GM13976 (cell line): ENCODE measurements at places on chromosomes 3 and 15.

DNA sequence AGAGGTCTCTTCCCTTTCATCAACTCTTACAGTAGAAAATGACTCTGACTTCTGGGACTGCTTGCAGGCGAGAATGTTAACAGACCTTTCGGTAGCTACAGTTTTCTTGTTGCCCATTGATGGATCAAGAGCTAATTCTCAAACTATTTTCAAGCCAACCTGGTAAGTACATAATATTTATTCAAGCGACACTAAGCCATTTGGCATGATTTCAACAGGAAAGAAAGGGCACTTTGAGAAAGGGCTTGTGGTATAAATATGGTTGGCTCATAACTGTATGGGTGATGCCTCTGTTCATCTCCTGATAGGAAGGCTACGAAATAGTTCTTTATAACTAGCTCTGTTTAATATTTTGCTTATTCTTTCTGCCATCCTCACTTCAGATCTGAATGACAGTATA, 196.2 kb upstream of the CNTN4 start:
- no peak for DNase-seq

- no peak for DNase-seq
These were observed 1.8 kb downstream of the TM4SF1 start for GRCh38 chr3:149375501-149376196.

GRCh38 chr3:32257641-32258438, 19.4 kb downstream of the CMTM8 start:
- DNase-seq = no peak

- DNase-seq = no peak
These were observed 119.6 kb downstream of the TFDP2 start for GRCh38 chr3:142029791-142030190.

GRCh38 chr3:79018671-79019136, 749.1 kb downstream of the ROBO1 start:
- peak; percentile 55 for DNase-seq

- DNase-seq = no peak
These were observed 228.7 kb downstream of the VPS13C start for GRCh38 chr15:61831505-61831921.

DNA sequence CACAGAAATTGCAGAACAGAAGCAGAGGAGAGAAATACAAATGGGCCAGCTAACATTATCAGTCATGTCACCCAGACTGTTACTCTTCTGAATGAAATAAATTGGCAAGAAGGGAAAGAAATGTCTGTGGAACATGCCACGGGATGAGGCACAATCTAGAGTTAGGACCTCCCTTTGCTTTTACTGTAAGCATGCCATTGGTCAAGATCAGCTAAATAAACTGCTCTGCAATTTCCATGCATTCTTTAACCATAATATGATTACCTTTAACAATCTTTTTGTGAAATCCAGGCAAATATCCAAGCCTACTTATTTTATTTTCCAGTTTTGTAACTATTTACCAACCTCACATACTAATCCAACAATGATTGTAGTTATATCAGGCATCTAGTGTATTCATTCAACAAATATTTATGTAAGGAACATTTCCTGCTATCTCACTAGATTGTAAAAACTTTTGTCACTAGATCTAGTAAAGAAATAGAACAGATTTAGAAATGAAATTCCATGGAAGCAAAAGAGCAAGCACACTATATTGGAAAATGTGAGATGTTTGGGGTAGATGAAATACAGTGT, 383.4 kb downstream of the MECOM start:
- no peak for DNase-seq

- no peak for DNase-seq
These were observed 133.5 kb upstream of the TBL1XR1 start for GRCh38 chr3:177330779-177331178.

DNA sequence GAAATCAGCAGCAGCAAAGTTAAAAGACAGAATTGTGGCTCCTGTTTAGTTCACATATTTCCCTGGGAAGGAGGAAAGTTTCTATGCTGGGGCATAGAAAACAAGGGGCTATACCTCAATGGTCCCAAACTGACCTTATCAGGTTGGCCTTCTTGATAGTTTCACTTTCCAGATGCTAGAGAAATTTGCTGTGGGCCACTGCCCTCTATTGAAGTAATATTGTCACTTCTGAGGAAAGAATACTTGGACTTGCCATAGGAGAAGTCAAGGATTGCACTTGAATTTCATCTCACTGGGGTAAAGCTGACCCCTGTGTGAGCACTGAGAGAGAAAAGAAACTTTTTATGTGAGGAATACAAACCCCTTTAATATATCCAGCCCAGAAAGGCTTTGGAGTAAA, 49.3 kb upstream of the XCR1 start:
- no peak for DNase-seq

- DNase-seq = no peak
These were observed 938 bp downstream of the DZIP3 start for GRCh38 chr3:108590460-108590859.

DNA sequence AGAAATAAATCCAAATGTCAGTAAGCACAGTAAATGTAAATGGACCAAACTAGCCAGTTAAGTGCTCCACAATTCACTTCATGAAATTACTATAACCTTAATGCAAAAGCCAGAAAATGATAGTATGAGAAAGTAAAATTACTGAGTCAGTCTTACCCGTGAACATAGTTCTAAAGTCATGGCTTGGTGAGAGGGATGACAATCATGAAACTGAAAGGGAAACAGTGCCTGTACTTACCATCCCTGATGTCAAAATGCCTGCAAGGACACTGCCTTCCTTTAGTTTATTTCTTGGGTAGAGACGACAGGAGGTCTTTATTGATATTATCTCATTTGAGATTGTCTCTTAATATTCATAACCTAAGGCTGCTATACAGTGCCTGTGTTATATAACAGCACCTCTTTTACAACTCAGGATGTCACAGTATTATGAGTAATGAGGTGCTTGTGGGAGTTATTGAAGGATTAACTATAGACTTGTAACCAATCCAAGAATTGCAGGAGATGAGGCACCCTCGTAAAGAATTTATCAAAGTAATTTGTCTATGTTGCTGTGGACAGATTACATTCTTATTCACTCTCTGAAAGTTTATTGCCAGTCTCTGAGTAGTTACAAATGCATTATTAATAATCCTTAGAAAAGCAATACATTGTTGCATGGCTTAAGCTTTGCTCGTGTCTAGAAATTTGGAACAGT, 142.9 kb upstream of the BFSP2 start:
- peak; percentile 13 for DNase-seq

DNA sequence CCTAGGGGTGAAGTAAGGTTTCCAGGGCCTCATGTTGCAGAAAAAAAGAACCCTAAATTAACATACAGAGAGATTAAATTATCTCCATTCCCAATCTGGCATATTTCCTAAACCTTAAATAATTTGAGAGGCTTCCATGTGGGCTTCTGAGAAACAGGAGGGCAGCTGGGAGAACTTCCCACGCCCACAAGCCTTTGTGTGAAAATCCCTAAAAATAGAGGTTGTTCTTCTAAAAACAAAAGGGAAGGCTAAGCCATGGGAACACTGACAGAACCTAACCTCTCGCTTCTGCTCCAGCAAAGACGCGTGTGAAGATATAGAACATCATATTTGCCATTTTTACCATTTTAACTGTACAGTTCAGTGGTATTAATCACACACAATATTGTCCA, 812 bp upstream of the SLC12A8 start:
- no peak for DNase-seq

GRCh38 chr3:46928282-46928681, 48.3 kb downstream of the CCDC12 start:
- DNase-seq = no peak

DNA sequence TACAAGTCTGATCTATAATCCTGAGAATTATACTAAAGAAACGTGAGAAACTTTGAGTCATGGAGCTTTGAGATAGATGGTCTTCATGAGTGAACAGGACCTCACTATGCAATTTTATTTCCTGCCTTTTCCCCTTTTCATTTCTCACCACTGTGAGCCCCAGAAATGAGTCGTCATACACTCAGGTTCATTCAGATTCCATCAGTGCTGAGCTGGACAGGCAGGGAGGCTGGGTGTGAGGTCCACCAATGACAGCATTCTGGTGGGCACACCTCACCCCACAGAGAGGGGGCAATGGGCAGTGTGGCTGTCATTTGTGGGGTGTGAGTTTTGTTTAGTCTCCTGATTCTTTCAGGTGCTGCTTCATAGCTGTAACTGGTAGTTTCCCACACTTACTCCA, 16.9 kb downstream of the TIGIT start:
- DNase-seq = no peak

DNA sequence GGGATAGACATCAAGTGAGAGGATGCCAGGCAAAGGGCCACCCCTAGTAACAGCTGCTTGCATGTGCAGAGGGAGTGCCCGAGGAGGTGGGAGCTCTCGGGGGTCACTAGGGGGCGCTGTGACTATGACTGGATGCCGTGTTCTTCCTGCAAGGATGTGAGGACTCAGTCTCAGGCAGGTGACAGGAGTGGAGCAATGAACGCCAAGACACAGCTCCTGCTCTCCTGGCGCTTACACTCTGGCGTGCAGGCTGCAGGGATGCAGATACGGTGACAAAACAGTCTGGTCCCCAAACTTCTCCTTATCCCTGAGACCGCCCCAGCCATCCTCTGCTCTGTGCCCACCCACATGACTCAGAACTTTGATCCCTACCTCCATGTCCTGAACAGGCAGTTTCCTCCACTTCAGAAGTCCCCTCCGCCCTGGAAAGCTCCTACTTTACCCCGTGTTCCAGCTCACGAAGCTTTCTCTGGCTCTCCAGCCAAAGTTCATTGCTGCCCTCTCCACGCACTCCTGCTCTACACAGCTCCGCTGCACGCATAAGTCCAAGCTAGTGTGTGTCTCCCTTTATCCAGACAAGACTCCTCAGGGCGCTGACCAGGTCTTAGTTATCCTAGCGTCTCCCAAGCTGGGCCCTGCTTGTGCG, 14.7 kb downstream of the RHOV start:
- peak; percentile 87 for DNase-seq

- DNase-seq = no peak
These were observed 226.8 kb upstream of the BHLHE40 start for GRCh38 chr3:4752201-4753072.

DNA sequence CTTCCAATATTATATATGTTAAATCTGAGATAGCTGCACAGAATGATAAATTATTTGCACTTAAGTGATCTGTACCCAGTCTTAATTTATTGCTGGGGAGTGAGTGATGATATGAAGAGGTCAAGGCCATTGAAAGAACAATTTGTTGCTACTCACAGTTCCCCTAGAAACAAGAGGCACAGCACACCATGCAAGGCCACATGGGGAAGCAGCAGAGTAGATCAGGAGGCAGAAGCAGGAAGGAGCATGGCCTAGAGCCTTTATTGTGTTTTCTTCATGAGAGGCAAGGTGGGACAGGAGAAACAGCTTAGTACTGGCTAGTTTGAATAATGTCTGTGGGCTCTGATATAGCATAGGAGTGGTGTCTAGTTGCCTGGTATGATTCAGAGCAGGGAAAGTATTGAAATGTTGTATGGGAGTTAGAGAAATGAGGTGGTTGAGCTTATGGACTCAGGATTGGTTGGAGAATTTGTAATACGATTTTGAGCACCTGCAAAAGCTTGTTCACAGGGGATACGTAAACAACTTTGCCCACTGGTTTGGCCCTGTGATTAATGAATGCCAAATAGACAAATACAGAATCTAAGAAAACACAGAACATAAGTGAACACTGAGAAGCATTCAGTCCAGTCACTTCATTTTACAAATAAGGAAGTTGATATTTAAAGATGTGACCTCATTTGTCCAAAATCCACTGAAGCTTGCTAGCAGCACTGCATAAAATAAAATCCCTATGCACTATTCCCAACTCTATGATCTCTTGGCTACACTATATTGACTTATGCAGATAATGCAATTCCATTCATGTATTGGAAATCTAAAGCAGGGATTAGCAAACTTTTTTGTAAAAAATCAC, 71.7 kb downstream of the TMCO5A start:
- DNase-seq = no peak

GRCh38 chr3:166114448-166114847, 277.2 kb upstream of the BCHE start:
- no peak for DNase-seq

DNA sequence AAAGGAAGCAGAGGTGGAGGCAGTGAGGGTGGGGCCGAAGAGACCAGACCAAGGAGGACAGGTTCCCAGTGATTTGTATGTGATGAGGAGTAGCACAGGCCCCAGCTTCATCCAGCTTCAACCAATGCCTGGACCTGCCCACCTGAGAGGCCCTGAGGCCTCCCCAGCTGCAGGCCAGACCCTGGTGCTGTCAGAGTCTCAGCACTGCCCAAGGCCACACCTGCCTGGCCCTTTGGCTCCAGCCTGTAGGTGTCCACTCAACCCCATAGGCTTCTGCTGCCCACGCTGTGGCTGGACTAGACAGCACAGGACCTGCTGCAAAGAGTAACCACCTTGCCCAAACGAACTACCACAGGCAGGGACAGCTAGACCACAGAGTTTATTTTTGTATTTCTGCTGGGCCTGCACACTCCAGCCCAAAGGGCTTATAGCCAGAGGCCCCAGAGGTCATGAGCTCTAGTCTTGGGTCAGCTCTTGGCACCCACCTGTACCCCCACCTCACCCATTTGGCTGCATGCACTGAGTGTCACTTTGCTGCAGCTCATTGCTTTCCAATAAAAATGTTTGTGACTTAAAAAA, 81.9 kb upstream of the CDV3 start:
- peak; percentile 45 for DNase-seq

DNA sequence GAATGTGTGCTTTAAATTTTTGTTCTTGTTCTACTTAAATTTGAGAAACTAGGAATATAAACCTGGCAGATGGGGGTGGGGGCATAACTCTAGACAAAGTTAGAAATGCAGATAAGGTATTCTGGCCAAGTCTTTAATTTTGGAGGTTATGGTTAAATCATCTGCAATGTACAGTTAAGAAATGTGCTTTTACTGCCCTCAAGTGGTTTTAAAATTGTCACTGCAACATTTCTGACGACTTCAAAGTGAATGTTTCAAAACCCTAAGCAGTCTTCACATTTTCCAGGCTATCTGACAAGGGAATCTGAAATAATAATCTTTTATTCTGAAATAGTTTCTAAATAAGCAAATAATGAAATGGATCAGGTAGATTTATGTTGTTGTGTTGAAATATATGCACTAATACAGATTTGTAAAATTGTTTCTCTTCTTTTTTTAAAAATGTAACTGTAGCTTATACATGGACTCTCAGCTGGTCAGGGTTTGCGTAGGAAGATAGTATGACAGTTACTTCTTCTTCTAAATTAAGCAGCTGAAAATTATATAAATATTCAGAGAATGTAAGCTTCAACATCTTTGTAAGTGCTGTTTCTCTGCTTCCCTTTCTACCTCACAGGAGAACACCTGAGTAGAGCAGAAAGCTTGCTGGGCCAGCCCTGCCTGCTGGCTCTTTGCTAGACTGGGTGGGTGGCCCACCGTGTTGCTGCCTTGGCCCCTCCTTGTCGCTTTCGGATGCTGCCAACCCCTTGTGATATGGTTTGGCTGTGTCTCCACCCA, 45.0 kb downstream of the SUCNR1 start:
- peak; percentile 62 for DNase-seq

GRCh38 chr3:49841126-49841696, 15.2 kb downstream of the TRAIP start:
- no peak for DNase-seq

GRCh38 chr3:152770296-152770695, 64.6 kb upstream of the P2RY1 start:
- DNase-seq = no peak
